8988T (cell line): ENCODE measurements at places on chromosomes 7 and 10.

- DNase-seq = no peak
These were observed 44.0 kb downstream of the ADK start for GRCh38 chr10:74194999-74195398.

- no peak for DNase-seq
These were observed 2.1 kb upstream of the TMEM72 start for GRCh38 chr10:44908936-44909630.

- DNase-seq = no peak
These were observed 488.9 kb upstream of the NUPR2 start for GRCh38 chr7:56605146-56605545.

- no peak for DNase-seq
These were observed 152.4 kb upstream of the ADO start for GRCh38 chr10:62652114-62652513.

- no peak for DNase-seq
These were observed 381.1 kb upstream of the ZMIZ1 start for GRCh38 chr10:78687626-78688025.

DNA sequence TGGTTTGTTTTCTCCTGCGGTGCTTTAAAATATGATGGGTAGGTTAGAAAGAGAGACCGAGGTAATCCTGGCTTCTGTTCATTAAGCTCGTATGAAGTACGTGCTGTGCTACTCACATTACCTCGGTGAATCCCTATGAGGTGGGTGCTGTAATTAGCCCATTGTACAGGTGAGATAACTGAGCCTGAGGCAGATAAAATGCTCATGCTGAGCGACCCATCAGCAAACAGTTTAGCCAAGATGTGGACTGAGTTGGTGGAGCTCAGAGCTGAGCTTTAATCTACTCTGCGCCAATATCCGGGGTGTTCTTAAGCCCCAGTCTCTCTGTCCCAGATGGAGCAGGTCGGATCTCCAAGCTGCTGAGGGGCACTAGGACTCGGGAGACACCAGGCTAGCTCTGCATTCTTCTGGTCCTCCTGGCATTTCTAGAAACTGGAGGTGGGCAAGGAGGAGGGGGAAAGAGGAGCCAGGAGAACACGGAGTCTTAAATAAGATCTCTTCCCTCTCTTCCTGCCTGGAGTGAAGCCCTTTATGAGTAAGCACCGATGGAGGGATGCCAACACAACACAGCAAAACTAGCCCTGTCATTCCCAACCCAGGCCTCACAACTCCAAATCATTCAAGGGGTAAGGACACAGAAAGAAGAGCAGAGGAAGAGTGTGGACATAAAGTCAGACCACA is 458.5 kb downstream of the KCNMA1 start:
- no peak for DNase-seq

DNA sequence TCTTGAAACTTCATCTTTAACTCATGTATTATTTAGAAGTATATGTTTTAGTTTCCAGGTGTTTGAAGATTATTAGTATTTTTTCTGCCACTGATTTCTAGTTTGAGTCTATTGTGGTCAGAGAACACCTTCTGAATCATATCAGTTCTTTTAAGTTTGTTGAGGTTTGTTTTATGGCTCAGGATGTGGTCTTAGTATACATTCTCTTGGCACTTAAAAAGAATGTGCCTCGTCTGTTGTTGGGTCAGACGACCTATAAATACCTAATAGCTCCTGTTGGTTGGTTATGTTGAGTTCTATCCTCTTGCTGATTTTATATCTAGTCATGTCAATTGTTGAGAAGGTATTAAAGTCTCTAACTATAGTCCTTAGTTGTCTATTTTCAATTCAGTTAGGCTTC is 15.9 kb downstream of the TDRD1 start:
- no peak for DNase-seq

GRCh38 chr7:106978425-106979420 is 65.8 kb upstream of the PRKAR2B start:
- no peak for DNase-seq

- no peak for DNase-seq
These were observed 67.8 kb downstream of the TMEM26 start for GRCh38 chr10:61385231-61386001.

GRCh38 chr10:117457932-117458331 is 82.7 kb upstream of the PDZD8 start:
- DNase-seq = no peak

- no peak for DNase-seq
These were observed 30.5 kb downstream of the GNAT3 start for GRCh38 chr7:80481196-80481884.

DNA sequence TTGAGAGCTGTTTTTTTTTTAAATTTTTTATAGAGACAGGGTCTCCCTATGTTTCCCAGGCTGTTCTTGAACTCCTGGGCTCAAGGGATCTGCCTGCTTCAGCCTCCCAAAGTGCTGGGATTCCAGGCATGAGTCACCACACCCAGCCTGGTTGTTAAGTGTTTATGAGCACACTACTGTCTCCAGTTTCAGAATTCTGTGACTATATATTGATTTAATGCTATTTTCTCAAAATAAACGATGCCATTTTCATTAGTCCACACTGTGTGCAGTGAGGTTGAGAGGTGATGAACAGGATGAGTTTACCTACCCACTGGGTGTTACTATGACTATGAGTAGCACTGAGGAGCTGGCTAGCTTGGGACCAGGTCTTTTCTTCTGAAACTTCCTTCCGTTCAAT is 110.9 kb upstream of the FAM180A start:
- DNase-seq = no peak

DNA sequence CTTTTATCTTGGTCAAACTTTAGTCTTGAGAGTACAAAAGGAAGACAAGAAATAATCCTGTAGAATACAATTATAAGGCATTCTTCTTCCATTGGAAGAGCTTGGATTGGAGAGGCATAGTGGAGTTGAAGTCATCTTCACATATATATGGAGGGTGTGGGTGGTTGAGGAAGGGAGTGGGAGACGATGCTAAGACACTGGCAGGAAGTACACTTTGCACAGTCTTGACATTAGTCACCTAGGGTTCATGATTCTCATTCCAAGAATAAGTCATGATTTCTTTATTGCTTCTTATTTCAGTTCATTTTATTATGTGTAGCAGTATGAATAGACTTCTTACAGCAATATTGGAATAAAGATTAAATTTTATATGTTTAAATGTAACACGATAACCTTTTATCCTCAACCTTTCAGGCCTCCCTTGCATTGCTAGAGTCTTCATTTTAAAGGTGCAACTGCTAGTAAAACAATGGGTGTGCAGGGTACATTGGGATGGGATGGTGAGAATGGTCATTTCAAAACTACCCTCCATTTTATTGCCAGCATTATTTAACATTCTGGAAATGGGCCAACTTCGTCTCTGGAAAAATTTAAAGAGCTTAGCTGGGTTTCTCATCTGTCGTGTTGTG is 12.3 kb upstream of the SLC26A3 start:
- DNase-seq = no peak

- no peak for DNase-seq
These were observed 131.0 kb upstream of the EEPD1 start for GRCh38 chr7:36021917-36022550.

GRCh38 chr10:103666087-103666761 is 172.7 kb downstream of the NEURL1 start:
- DNase-seq = peak; percentile 86

DNA sequence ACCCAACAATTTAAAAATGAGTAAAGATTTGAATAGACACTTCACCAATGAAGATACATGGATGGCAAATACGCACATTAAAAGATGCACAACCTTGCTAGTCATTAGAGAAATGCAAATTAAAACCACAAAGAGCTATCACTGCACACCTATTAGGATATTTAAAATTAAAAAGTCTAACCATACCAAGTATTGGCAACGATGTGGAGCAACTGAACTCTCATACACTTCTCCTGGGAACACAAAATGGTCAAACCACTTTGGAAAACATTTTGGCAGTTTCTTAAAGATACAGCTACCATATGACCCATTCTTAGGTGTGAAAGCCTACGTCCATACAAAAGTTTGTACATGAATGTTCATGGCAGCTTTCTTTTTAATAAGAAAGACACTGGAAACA is 36.1 kb downstream of the DCLRE1C start:
- no peak for DNase-seq

DNA sequence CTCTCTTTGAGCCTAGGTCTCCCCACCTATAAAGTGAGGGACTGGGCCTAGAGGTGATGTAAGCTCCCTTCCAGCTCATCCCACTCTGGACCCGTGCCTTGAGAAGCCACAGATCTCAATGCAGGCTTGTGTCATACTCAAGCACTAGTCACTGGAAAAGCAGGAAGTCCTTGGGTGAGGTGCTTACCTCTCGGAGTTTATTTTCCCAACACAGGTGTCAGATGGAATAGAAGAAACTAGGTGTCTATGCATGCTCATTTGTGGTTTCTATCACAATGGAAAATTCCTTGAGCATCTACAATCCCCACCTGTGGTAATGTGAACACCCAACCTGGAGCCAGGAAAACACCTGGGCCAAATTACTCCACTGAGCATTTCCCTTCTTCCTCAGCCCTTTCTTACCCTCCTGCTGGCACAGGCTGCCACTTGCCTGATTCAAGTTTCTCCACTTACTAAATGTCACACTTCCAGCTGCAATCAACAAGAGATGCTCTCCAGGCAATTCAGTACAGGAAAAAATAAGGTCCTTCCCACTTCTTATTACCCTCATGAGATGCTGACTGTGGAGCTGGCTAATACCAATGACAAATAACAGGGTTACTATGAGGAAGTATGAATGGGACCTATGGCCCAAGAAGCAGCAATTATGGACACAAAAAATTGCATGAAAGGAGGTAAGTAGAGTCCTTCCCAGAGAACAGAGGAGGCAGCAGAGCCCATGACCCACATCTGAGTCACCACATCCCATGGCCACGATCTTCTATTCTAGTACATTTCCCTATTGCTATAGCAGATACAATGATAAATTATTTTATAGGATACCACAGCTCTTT is 13.1 kb downstream of the LSM5 start:
- DNase-seq = no peak

DNA sequence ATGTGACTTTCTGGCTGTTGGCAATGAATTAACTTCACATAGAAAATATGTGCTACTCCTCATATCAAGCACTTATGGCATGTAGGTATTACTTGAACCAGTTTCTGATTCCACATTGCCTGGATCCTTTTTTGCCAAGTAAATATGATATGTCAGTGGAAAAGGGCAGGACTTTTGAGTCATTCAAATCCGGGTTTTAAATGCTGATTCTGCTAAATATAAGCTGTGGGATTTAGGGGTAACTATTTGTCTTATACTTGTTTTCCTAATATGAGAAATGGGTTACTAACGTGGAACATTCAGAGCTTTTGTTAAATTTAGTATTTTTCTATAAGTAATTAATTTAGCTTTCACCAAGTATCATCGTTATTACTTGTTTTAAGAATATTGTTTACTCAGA is 108.0 kb upstream of the HGF start:
- no peak for DNase-seq

DNA sequence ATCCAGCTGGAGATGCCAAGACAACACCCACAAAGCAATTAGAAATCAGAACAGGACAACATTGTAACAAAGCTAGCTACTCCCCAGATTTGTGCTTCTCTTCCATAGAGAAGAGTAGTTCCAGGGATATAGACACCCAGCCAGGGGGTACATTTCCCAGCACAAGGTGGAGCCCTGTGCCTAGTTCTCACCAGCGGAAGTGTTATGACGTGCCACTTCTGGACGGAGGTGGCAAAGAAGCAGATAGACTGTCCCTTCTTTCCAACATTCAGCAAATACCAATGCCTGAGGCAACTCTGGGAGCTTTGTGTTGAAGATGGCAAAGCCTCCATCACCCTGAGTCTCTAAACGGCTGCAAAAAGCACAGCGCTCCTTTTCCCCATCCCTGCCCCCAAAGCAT is 23.4 kb upstream of the GSAP start:
- DNase-seq = no peak

DNA sequence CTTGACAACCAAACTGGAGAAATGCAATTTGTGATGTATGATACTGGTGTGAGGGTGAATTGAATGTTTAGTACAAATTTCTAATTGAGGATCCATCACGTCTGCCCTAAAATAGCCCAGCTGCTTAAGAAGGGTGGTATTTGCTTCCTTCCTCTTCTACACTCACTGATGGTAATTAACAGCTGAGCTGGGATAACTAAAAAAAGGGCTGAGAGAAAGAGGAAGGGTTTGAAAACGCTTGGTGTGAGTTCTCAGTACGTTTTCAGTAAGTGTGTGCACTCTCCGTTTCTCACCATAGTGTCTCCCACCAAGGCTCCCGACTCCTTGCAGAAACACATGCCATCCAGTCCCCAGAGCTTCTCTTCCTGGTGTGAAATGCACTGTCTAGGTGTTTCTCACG is 54.3 kb downstream of the MAP3K8 start:
- DNase-seq = no peak

GRCh38 chr10:16756561-16757221 is 60.5 kb downstream of the RSU1 start:
- DNase-seq = no peak

GRCh38 chr7:27793780-27794179 is 53.8 kb downstream of the TAX1BP1 start:
- no peak for DNase-seq

DNA sequence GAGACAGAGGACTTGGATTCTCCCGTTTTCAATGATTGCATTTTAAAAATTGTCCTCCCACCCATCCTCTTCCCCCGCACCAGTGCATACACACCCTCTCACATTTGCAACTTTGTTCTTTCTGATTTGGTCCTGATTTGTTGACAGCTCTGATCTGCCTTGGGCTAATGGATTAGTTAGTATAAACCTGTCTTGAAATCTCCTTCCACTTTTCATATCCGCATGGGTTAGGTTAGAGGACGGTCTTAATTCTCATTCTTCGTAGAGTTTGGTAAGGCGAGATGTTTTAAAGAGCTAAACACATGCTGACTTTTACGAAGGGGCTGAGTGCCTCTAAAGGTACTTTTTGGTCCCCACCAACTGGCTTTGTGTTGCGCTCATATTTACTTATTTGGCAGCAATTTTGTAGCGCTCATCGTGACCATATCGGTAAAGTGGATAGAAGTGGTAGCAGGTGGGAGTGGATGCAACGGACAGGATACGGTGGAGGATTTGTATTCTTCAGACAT is 1.1 kb downstream of the AHR start:
- no peak for DNase-seq

DNA sequence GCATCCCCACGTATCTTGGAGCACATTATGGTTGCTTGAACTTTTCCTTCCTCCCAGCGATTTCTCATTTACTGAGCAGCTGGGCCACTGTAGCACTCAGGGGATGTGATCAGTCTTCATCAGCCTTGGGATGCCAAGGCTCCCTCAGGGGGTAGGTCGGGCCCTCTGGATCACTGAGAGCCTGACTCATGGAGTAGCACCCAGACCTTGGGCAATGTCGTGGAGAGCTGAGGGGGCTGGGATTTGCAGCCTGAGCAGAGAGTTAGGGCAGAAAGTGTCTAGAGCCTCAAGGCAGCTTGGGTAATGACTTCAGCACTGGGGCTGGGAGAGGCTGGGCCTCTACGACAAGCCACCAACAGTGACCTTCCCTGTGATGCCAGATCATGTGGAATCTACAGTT is 86.5 kb upstream of the CXCL12 start:
- DNase-seq = no peak

GRCh38 chr10:125093199-125093973 is 67.0 kb downstream of the CTBP2 start:
- no peak for DNase-seq
